ENCODE measurements at places on chromosomes 11 and 22.

GRCh38 chr11:41273908-41274307, 185.5 kb downstream of the LRRC4C start:
- DNase-seq, result no peak

DNA sequence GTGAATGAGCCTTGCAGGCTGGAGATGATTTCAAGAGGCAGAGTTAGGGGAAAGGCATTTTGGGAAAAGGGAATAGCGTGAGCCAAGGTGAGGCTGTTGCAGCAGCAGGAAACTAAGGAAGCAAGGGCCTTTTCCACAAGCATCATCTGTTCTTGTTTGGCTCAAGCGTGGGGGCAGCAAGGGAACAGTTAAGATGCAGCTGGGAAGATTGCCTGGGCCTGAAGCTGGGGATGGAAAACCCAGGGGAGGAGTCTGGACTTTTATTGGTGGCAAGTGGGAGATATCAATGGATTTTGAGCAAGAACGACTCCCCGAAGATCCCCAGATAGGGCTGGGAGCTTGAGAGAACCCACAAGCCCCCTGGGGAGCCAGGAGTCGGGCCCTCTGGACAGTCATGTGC, 27.3 kb upstream of the PICK1 start:
- DNase-seq, result no peak

- DNase-seq, result no peak
These were observed 9.2 kb upstream of the POLDIP3 start for GRCh38 chr22:42623756-42624441.

DNA sequence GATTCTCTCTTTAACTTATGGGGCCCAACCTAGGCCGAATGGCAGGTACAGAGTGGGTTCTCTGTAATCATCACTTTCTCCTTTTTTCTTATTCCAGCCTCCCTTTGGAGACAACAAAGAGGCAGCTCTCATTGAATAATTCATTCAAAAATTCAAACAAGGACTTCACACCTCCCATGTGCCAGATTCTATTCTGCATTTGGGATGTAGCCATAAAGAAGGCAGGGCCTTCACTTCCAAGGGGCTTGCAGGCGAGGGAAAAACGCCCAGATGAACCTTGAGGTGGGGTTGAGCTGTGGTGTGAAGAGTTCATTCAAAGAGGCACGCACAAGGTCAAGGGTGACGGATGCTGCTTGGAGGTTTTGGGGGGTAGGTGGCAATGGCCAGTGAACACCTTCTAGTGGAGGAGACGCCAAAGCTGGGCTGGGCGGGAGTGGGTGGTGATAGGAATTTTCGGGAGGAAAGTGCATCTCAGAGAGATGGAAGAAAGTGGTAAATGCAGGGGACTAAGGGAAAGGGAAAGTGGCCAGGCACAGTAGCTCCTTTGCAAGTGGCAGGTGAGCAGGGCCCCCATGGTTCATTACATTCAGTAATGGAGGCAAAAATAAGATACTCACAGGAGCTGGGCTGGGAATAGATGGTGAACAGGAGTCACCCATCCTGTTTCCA, 499.6 kb downstream of the MIAT start:
- DNase-seq, result no peak

GRCh38 chr22:20106205-20106848, 9.6 kb upstream of the RANBP1 start:
- DNase-seq, result no peak

DNA sequence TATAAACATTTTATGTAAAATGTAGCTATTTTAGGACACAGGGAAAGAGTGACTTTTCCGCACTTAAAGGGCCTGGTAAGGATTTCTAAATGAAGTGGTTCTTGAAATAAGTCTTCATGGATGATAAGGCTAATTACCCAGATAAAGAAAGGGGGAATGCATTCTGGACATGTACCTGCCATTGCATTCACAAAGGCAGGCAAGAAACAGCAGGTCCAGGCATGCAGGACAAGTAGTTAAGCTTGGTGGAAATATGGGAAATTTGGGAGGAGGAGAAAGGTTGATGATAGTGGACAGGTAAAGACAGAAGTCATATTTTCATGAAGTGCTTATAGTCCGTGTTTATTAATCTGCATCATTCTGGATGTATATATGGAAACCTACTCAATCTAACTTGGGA, 621.2 kb downstream of the NTM start:
- DNase-seq, result no peak

GRCh38 chr11:33897761-33898375, 6.0 kb upstream of the LMO2 start:
- no peak for DNase-seq

DNA sequence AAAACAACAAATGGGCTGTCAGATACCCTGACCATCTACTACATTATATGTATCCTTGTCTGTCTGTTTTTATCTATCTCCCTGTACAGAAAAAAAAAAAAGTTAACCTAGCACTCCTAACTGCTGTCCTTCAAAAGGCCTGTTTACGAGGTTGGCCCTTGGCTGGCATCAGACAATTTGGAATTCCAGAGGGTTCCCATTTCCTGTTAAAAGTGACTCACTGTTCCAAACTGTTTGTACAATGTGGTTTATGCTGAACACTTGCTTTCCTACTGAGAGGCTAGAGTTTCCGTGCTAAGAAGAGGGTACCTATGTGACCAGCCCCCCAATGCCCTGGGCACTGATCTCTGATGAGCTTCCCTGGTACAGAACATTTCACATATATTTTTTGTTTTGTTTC, 65.9 kb upstream of the HMGXB4 start:
- no peak for DNase-seq

GRCh38 chr11:457111-457760, 7.2 kb downstream of the PTDSS2 start:
- no peak for DNase-seq

DNA sequence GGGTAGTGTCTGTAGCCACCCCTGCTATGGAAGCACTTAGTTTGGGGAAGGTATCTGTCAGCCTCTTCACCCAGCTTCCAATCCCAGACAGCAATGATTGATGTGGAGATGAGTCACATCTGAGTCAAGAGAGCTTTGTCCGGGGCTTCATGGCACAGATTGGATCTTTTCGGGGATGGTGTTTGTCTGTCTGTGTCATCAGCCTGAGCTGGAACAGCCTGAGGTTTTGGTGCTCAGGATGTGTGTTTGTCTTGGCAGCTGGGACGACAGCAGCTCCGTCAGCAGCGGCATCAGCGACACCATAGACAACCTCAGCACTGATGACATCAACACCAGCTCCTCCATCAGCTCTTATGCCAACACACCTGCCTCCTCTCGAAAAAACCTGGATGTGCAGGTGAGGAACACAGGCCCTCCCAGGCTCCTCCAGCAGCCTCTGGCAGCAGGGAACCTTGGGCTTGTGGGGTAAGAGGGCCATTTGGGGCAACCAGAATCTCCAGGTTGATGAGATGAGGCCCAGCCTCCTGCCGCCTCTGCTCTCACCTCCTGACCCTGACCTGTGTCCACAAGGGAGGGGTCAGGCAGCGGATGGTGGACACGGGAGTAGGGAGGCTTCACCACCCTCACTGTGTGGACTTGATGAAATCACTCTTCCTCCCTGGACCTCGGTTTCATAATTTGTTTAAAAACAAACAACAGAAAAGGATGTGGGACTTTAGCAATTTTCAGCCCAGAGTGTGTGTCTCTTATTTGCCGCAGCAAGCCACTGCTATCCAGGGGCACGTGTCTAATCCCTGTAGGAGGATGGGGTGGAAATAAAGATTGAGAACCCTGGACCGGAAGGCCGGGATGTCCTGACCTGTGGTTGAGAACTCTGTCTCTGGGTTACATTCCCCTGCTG, 124.3 kb downstream of the DBX1 start:
- DNase-seq, result peak; percentile 64

GRCh38 chr11:74023276-74023675, 14.4 kb upstream of the UCP3 start:
- no peak for DNase-seq

GRCh38 chr11:134275534-134276395, at the start of gene GLB1L3:
Gene GLB1L3 (plus strand): TSS chr11:134276379. CDS start chr11:134276741, 362 bp downstream.
- DNase-seq, result no peak

- DNase-seq, result no peak
These were observed 10.8 kb downstream of the BLID start for GRCh38 chr11:122105044-122105758.

GRCh38 chr11:66847461-66848232, 4.4 kb downstream of the RCE1 start:
- no peak for DNase-seq

DNA sequence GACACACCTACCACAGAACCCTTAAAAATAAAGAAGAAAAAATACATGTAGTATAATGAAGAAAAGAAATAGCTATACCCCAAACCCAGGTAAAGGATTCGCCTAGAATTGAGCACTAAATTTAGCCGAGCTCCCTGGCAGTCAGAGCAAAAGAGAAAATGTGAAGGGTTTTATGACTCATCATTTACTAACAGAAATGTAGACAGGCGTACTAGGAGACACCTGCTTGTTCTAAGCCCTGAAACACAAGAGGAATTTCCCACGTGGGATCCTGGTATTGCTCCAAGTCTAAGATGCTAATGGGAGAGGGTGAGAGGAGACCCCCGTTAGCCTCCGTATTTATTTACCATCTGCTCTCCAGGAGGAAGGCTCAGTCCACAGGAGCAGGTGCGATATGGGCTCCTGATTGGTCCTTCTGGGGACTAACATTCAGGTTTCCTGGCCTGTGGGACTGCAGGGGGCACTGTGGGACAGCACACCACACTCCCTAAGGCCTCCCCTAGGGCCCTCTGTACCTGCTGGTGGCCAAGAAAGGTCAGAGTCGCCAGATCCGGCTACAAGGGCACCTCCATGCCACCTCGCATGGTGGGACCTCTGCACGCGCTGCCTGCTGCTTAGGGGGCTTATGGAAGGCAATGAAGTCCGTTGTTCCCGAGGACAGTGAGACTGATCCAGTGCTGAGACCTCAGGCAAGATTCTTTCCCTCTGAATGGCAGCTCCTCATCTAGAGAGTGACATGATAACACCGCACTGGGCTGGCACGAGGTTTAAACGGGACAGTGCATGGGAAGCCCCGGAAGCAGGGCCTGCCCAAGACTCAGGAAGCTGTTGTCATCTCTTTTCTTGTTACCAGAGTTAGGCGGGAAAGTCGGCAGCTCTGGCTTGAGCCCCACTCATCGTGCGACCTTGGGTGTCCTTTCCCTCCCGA, 25.8 kb downstream of the KCNC1 start:
- DNase-seq, result no peak

- peak; percentile 30 for DNase-seq
These were observed 460 bp downstream of the ZC3H12C start for GRCh38 chr11:110093407-110094297.

- no peak for DNase-seq
These were observed 35.8 kb downstream of the SC5D start for GRCh38 chr11:121328176-121328966.

GRCh38 chr11:88105526-88105925, 69.7 kb downstream of the RAB38 start:
- no peak for DNase-seq

DNA sequence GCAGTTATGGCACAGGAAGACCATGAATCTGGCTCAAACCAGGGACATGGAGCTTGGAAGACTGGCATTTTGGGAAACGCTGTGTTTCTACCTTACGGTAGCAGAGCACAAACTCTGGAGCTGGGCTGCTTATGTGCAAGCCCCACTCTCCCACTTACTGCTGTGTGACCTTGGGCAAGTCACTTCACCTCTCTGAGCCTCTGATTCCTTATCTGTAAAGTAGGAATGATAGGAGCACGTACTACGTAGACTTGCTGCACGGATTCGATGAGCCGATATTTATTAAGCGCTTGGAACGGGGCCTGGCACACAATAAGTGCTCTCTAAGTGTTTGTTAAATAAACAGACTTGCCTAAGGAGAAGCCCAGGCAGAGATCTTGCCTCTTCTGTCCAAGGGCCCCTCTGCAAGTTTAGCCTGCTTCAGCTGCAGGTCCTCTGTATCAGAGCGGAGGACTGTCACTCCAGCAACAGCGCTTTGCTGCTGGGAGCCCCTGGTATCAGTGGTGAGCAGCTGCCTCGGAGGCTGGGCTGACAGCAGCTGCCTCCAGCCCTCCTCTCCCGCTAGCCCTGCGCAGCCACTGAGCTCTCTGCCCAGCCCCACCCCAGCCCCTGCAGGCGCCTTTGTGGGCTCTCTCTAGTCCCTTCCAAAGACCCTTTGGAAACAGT, 96.9 kb upstream of the ANO1 start:
- no peak for DNase-seq

DNA sequence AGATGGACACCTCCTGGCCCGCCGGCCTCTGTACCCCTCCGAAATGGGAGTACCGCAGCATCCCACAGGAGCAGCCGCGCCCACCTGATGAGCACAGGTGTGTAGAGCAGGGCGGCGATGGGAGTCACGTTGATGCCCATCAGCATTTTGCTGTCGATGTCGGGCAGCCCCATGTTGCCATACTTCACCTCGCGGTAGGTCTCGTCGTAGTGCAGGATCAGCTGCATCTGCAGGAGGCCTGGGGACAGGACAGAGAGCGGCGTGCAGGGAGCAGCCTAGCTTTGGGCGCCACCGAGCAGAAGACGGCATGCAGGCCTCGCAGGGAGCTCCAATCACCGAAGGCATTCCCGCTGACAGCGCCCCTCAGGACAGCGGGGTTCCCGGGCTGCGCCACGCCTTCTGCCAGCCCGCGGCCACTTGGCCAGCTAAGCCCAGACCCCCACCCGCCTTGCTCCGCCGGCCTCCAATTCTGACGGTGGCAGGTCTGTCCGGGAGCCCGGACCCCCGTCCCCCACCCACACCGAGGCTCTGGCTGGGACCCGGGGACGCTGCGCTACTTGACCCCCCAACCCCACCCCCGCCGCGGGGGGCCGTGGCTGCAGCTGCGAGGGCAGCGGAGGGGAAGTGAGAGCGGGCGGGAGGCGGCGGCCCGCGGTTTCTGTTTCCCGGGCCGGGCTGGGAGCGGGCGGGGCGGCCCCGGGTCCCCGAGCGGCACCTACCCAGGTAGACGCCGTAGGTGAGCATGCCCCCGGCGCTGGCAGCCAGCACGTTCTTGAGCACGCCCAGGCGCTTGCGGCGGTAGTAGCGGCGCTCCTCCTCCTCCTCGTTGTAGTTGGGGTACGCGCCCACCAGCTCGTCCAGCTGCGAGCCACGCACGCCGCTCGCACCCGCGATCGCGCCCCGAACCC, 705 bp downstream of the UNC93B1 start:
- DNase-seq, result no peak

DNA sequence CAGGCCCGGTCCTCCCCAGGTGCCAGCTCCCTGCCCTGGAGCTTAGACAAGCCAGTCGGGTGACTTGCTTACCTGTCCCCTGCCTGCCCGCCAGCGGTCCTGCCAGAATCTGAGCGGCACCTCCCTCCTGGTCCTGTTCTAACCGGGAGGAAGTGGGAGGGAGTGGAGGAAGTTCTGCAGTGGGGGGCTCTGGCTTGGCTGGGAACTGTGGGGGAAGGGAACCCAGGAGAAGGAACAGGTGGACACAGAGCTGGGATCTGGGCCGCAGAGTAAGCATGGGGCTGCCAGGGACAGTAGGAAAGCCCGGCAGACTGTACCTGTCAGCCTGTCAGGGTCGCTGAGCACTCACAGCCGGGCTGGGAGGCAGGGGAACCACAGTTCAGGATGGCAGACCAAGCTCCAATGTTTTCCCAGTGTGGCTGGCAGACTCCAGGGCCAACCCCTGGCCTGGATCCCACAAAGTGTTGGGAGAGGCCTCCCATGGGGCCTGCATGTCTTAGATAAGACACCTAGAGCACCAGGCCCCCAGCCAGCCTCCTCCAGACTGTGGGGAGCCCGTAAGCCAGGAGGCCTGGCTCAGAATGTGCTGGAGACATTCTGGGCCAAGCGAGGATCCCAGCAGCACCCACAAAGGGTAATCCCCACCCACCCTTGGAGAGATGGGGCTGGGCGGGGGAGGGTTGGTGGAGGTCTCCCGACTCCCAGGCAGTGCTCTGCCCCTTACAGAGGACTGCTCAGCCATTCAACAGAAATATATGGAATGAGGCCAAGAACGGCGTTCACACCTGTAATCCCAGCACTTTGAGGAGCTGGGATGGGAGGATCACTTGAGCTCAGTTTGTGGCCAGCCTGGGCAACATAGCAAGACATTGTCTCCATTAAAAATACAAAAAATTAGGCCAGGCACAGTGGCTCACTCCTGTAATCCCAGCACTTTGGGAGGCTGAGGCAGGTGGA, 2.3 kb downstream of the CYB5R3 start:
- DNase-seq, result no peak

All from T1000 (cell line).